ENCODE measurements at places on chromosomes 2 and 18.

GRCh38 chr18:62505669-62506494 is 16.9 kb upstream of the ZCCHC2 start:
- DNase-seq: no peak

DNA sequence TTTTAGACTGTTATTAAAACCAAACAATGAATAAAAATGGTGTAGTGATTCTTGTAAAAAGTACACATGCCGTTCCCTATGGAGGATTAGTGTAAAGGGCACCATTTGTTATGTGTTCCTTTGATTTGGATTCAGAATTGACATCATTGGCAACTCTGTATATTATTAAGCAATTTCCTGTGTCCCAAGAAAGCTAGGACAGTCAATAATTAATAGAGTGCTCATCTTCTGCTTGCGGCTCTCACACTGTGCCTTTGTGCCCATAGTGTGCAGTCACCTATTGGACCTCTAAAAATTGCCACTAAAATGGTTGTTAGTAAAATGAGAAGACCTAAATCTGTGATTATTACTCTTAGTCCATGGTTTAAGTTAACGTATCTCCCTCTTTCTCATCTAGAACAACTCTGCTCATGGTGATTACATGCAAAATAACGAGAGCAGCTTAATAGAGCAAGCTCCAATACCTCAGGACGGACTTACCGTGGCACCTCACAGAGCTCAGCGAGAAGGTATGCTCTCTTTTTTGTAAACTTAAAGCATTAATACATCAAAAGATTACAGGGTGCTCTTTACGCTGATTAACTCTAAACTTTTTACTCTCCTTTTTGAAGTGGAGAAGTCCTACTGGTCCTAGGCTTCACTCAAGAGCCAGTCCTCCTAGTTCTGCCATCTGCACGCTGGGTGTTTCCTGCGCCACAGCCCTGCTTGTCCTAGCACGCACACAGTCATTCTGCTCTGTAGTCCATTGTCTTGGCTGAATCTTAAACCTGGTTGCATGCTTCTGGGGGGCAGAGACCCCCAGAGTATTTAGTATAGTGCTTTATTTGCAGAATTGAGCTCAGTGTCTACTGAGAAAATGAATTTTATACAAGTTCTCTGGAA is 16.7 kb downstream of the ZCCHC2 start:
- DNase-seq: no peak

DNA sequence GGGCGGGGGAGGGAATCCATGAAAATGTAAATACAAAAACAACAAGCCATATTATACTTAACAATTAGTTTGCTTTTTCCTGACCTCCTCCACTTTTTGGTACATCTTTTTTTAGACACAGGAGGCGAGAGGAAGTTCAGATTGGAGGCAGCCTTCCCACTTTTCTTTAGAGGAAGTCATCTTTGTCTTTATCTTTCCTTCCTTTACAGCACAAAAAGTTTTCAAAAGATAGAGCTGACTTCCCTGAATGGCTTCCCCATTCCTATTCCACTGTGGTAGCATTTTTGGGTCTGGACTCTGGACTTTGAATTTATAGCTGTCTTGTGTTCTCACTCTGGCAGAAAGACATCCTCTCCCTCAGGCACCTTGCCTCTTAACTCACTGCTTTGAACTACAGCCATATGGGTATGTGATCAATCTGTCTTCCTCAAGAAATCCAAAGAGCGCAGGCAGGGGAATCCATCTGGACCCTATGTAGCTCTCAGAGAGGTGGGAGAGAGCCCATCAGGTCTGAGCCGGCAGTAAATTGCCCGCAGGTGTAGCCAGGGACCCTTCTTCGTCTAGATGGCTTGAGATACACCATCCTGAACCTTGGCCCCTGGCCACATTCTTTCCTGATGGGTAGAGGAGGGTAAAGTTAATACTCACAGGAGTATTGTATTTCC is 101.9 kb downstream of the AQP4 start:
- no peak for DNase-seq

DNA sequence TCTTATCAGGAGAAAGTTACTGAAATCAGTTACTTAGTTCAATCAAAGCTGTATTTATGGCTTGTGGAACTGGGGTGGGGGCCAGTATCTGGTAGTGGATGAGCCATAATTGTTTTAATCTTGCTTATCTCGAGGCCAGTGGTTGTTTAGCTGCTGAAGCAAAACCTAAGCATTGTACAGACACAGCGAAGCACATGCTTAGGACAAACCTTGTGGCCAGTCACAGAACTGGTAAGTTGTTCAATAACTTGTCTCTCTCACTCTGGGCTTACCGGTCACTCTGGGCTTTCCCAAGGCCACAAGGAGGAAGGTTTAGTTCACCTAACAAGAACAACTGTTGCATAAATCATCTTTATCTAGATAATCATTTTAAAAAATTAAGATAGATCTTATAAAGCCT is 296.6 kb upstream of the NETO1 start:
- no peak for DNase-seq

DNA sequence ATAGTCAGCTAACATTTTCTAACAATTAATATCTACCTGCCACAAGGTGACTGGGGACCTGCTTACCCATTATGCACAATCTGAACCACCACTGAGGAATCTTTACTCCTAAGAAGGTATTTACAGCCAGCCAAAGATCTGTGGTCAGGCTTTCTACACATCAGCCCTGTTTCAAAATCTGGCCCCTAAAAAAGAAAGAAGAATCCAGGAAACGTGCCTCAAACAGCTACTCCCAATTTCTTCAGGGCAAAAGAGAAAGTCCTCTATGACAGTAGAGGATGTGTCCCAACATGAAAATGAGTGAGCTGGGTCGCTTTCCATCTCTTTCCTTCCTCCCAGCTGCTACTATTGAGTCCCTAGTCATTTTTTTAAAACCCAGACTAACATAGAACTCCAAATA is 79.5 kb downstream of the EPB41L3 start:
- DNase-seq: no peak
